ENCODE measurements at places on chromosomes 5 and 9.
A peak's percentile ranks its signal among the peaks of the same experiment; 100 is the strongest.

DNA sequence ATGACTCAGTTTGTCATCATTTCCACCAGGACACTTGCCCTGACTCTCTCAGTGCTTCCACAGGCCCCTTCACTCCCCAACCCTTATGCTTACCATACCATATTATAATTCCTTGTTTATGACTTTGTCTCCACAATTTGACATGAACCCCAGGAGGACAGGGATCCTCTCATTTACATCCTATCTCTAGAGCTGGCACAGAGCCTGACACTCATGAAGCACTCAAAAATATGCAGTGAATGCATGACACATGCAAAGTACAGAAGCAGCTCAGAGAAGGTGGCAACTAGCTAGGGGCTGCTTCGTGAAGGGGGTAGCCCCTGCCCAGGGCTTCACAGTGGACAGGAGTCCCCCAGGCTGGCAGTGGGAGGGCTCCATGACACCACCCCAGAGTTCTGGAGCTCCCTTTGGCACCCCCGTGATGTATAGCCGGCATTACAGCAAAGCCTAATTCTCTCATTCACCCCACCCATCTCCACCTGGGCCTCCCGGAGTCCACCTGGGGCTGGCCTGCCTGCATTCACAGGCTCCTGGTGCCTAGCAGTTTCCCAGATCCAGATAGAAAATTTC is 112.0 kb upstream of the SPOCK1 start:
- DNase-seq = no peak

DNA sequence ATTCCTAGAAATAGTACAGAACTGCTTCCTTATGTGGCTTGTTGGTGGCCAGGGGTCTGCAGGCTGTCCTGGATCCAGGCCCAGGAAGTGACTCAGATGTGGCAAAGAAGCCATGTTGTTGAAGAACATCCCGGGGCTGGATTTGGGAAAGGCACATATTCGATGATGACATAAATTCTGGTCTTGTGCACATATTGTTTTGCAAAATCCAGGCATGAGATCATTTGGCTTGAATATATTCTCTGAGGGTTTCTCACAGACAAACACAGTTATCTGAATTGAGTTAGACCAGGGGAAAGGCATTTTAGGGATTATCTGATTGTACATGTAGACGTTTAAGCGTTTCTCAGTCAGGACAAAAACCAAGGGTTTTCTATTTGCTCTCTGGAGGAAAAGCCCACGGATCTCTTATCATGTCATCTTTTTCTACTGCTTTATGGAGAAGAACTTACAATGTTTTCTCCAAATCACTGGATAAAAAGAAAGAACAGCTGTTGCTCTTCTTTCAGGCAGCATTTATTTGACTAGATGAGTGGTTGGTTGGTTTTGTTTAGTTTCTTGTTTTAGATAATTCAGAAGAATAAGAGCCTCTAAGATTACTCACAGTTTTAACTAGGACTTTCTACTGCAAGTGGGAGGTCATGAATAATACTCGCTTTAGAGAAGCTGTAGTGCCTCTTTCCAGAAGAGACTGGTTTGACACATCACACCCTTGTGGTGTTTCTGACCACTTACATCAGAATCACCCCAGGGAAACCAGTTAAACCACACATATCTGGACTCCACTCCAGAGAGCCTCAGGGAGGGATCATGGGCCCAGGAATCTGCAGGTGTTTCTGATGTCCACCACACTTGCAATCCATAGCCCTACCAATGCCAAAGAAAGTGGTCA is 29.5 kb upstream of the LHFPL2 start:
- DNase-seq = peak; percentile 98

DNA sequence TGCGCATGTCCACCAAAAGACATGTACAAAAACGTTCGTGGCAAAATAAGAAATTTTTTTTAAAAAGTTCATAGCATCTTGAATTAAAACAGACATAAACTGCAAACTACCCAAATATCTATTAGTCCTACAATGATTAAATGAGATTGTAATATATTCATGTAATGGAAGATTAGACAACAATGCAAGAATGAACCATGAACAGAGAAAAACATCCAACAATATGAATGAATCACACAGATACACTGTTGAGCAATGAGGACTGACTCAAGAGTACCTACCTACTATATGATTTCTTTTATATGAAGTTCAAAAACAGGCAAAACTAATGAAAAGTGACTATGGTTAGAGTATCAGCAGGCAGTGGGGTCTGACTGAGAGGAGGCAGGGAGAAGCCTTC is 17.9 kb upstream of the CTNNAL1 start:
- peak; percentile 73 for DNase-seq

GRCh38 chr9:135992486-135993408 is 31.6 kb upstream of the UBAC1 start:
- peak; percentile 89 for DNase-seq

DNA sequence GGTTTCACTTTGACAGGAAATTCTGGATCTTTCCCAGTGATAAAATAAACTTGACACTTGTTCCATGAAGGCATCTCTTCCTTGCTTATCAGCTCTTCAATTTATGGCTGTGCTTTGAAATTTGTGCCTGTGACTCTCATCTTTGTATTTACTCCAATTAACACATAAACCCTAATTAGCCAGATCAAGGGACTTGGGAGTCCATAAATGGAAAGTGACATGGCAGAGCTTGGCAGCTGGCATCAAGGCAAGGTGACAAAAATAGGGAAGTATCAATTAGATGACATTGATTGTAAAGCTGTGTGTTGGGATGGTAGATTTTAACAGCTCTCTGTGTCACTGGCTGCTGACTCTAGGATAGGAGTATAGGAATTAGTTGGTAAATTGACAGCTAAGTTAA is 133.9 kb downstream of the PBX3 start:
- DNase-seq = no peak

GRCh38 chr5:126395198-126395597 is 28.0 kb upstream of the GRAMD2B start:
- peak; percentile 56 for DNase-seq

DNA sequence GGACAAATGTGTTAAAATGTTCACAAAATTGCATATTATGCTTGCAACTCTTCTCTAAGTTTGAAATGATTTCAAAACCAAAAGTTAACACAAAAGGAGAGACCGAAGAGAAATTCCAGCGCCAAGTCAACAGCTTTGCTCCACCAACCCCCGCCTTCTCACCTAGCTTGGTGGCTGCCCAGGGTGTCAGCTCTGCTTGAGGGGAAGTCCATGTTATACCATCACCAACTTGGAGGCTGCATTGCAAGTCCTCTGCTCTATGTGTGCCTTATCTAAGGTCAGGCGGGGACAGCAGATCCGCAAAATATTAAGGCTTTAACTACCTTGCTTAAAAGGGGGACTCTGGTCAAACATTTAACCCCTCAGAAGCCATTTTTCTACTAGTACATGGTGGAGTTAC is 14.6 kb downstream of the CCNJL start:
- no peak for DNase-seq

- DNase-seq = no peak
These were observed 181.5 kb upstream of the OR13F1 start for GRCh38 chr9:104322596-104322995.

- DNase-seq = peak; percentile 48
These were observed 835 bp downstream of the MCIDAS start for GRCh38 chr5:55226027-55226933.

DNA sequence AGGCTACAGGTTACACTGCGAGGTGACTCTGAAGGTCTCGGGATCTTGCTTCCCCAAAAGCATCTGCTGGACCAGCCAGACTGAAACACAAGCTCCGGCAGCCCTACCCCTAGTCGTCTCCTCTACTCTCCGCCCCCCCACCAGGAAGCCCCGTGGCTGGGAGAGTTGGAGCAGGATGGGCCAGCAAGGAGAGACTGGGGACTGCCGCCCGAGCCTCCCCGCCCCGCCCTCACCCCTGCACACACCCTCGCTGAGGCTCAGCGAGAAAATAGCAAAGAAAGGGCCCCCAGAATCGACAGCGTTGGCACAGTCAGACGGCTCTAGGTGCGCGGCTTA is 1.3 kb downstream of the TRIM7 start:
- DNase-seq = no peak

- DNase-seq = no peak
These were observed 517.7 kb downstream of the DIRAS2 start for GRCh38 chr9:90124961-90125360.

- DNase-seq = peak; percentile 69
These were observed 14.4 kb upstream of the SCGB3A1 start for GRCh38 chr5:180605554-180606214.

GRCh38 chr5:68242743-68243142 is 27.2 kb downstream of the PIK3R1 start:
- peak; percentile 72 for DNase-seq

DNA sequence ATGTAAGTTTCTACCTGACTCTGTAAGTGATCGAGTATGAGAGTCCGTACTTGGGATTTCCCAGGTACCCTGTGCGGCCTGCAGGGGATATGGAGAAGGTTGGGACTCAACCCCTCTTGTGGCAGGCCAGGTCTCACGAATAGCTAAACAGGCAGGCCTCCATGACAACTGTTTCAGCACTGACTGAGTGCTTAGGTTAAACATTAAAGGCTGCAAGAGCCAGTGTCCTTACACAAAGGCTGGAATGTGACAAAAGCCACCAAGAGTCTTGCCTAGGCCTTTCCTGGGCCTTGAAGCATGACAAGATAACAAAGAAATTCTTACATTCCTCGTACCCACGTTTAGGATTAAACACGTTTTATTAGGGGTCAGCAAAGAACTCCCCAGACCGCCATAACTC is 58.6 kb downstream of the THBS4 start:
- no peak for DNase-seq

- DNase-seq = peak; percentile 33
These were observed 12.9 kb downstream of the OR2V2 start for GRCh38 chr5:181160152-181160754.

GRCh38 chr5:159215886-159216285 is 6.5 kb upstream of the RNF145 start:
- no peak for DNase-seq

DNA sequence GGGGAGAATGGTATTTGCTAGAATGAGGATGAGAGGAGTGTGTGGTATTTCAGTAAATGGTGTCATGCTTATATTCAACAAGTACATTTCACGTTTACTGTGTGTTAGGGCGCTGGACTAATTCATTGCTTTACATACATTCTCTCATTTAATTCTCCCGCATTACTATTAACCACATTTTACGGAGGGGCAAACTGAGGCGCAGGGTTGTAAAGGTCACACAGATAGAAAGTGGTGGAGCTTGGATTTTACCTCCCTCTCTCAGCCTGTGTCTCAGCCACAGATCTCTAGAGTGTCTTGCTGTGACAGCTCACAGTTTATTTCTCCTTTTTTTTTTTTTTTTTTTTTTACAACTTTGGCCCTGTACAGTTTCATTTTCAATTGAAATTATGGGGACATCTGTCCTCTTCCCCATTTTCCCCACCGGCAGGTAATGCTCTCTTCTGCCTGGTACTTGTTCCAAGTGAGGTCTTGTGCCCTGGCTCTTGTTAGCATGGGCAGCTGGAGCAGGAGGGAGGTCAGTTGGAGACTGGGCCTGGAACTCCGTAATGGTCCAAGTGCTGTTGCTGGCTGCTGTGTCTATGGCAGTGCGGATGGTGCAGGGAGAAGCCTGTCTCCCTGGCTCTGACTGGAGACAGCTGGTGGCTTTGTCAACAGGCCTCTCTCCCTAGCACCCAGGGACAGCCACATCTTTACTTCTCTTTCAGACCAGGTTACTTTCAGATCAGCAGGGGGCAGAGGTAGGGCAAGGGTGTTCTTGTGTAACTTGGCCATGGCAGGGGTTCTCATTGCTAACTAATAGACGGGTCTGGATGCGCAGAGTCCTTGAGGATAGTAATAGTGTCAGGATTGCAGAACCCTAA is 20.5 kb upstream of the NDST1 start:
- peak; percentile 44 for DNase-seq

DNA sequence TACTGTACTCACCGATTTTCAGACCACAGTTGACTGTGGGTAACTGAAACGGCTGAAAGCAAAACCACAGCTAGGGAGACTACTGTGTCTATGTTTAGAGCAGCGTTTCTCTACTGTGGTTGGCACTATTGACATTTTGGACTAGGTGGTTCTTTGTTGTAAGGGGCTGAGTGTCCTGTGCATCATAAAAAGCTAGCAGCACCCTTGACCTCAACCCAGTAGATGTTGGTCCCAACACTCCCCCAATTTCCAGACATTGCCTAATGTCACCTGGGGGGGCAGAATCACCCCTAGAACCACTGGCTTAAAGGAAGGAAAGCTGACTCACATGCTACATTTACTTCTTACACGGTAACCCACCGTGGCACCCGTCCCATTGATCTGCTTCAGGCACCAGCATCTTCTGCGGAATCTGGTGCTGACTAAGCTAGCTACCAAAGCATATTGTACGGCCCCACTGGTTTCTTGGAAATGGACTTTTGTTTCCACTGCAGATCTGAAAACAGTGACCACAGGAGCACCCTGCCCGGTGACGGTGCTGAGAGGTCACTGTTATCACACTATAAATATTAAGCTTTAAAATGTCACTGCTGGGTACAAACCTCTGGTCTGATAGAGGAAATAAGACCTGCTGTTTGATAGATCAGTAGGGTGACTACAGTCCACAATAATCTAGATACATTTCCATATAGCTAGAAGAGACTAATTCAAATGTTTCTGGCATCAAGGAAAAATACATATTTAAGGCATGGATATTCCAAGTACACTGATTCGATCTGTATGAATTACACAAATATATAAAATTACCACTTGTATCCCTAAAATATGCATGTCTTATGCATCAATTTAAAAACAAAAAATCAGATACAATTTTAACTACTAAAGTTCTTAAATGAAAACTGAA is 151.4 kb downstream of the HSD17B3 start:
- DNase-seq = no peak

GRCh38 chr9:134325813-134326723 is at the start of gene RXRA:
TSS of gene RXRA (plus strand) at chr9:134326455. CDS start at chr9:134326632, 177 bp downstream.
- DNase-seq = peak; percentile 85

DNA sequence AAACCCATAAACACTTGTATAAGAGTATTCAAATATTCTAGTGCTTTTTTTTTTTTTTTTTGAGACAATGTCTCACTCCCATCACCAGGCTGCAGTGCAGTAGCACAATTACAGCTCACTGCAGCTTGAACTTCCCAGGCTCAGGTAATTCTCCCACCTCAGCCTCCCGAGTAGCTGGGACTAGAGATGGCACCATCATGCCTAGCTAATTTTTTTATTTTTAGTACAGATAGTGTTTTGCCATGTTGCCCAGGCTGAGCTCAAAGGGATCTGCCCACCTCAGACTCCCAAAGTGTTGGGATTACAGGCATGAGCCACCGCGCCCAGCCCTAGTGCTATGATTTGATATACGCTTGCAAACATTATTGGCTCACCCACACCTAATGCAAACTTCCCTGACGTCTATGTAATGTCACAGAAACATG is 11.8 kb downstream of the IL6ST start:
- peak; percentile 31 for DNase-seq

DNA sequence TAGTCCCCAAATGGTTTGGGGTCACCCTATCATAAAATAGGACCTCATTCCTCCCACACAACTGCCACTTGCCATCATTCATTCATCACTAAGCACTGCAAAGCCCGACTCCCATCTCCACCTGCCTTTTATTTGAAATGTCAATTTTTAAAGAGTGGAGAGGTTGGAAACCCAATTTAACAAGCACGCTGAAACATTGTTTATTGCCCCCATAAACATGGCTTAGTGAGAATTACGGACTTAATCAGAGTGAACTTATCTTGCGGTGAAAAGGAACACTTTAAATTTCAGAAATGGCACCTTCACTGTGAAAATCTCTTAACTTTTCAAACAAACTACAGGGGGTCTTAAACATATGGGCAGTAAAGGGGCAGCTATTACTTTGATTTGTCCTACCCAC is 241.1 kb downstream of the CRB2 start:
- DNase-seq = no peak

Data from fibroblast of pulmonary artery (primary cell).